ENCODE measurements at places on chromosomes 6 and 20.

- no peak for DNase-seq
Observed at GRCh38 chr6:2035046-2035445, 210.4 kb downstream of the GMDS start.

DNA sequence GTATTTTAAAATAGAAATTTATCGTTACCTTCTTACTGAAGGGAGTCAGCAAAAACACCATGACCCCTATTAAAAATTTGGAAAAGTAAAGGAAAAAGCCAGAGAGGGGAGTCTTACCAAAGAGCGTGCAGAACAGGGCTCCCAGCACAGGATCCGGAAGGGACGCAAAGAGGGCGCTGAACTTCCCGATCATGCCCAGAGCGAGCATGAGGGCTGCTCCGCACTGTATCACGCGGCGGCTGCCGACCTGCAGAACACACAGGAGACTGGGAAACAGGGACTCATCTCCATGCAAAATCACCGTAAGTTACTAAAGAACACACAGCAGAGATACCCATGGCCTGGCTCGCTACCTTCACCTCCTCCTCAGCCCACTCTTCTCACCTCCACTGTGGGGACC, 138.6 kb downstream of the SLC23A2 start:
- no peak for DNase-seq

DNA sequence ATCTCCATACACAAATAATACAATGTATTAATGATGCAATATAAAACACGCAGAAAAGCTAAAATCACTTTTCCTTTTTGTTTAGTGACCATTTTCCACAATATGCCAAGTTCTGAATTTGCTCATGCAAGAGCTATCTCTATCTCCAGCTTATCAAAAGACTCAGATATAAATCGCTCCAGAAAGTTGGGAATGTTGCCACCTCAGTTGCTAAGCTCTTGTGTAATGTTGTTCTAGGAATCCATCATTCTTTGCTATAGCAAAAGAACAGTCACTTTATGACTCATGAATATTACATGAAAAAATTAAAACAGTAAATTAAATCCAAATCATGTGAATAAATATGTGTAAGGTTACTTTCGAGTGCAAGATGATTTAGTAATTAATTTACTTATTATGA, 8.7 kb downstream of the PLAGL1 start:
- DNase-seq = no peak

GRCh38 chr6:25389471-25389870, 110.3 kb downstream of the CARMIL1 start:
- no peak for DNase-seq

DNA sequence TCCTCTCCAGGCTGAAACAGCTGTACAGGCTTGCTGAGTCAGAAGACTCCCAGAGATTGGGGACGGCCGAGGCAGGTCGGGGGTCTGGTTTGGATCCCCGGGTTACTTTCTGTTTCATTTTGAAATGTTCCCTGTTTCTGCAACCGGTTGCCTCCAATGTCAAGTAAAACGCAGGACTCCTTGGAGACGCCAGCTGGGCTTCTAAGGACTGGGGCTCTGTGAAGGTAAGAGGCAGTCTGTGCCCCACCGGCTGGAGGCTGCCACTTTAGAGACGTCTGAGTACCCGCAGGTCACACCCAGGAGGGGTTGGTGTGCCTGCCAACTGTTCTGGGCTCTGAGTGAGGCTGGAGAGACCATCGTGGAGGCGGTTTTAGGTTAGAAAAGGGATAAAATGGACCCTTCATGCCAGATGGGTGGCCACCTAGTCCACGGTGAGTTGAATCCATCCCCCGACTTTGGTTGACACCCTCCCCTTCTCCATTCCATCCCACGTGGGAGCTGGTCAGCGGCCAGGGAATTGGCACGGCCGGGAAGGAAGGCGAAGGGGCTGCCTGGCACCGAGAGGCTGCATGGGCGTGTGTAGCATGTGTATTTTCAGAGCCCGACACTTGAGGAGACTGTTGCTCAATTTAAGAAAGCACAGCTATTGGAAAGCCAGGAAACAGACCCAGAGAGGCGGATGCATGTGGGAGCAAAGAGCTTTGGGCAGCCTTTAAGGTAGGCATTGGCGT, 240.9 kb downstream of the PHACTR1 start:
- no peak for DNase-seq

GRCh38 chr6:77930952-77931351, 278.1 kb downstream of the MEI4 start:
- DNase-seq = no peak

DNA sequence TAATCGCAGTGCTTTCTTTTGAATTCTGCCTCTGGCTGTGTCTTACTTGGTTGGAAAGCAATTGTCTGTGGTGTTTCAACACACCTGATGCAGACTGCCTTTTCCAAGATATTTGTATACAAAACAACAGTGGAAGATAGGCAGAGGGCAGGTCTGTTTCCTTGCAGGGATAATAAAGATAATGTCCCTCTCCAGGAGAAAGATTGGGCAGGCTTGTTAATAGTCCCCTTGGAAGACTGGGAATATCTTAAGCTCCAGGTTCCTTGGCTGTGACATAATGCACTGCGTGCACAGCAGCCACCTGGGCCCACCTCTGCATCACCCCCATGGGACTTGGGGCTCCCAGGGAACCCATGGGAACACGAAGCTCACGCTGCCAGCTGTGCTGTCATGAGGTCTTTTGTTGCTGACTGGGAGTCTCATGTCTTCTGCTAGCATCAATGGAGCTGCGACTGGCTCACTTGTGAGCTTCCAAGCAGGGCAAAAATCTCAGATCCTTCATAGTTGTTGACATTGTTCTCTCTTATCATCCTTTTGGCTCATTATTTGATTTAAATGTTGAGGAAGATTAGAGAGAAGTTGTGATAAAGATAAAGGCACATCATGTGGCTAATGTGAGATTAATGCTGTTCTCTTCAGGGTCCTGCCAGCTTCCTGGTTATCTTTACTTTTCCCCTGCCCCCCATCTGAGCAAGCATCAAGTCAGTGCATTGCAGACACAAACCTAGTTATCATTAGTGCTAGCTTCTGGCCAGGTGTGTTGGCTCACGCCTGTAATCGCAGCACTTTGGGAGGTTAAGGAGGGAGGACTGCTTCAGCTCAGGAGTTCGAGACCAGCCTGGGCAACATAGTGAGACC, 107.1 kb upstream of the ASF1A start:
- DNase-seq = no peak

DNA sequence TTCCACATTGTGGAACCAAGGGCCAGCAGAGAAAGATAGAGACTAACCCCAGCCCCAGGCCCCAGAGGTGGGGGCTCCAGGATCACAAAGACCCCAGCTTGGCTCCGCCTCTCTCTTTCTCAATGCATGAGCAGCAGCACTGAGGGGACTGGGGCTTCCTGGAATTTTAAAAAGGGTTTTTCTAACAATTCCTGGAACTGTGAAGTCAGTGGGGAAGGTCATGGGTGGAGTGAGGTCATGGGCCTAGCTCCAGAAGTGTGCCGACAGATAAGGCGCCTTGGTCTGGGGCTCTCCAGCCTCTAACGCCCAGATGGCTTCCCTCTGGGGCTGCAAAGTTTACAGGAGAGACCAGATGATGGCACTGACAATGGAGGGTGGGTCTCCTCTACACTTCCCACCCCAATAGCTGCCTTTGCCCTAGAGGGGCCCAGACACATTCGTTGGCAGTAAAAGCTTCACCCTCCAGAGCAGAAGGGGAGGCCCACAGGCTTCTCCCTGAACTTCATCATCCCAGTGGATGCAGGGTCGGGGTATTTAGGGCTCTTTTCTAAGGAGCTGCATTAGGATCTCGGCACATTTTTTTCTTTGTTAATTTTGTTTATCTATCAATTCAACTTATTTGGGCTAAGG, 46.9 kb upstream of the CD93 start:
- DNase-seq = no peak

- DNase-seq = no peak
Observed at GRCh38 chr6:163324688-163325389, 89.7 kb upstream of the QKI start.

DNA sequence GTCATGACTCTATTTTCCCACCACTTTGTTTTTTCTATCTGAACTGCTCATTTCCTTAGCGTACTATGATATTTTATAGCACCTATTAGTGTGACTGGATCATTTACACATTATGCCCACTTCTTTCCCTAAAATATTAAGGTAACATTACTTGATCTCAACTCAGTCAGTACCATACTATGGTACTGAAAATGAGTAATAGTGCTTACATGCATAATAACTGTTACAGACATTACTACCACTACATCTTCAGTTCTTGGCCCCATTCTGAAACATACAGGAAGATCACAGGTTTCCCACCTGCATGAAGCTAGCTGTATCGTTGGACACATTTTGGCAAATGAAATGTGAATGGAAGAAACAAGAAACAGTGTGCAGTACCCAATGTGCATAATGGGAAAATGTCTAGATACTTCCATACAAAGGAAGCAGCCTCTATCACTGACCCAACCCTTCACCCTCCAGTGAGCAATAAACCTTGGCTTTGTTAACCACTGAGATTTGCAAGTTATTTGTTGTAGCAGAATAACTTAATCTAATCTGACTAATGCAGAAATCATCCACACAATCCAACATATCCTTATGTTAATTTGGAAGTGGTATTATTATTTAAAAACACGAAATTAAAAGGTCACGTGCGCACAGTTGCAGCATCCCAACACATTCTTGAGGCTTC, 108.6 kb upstream of the DOK5 start:
- no peak for DNase-seq

DNA sequence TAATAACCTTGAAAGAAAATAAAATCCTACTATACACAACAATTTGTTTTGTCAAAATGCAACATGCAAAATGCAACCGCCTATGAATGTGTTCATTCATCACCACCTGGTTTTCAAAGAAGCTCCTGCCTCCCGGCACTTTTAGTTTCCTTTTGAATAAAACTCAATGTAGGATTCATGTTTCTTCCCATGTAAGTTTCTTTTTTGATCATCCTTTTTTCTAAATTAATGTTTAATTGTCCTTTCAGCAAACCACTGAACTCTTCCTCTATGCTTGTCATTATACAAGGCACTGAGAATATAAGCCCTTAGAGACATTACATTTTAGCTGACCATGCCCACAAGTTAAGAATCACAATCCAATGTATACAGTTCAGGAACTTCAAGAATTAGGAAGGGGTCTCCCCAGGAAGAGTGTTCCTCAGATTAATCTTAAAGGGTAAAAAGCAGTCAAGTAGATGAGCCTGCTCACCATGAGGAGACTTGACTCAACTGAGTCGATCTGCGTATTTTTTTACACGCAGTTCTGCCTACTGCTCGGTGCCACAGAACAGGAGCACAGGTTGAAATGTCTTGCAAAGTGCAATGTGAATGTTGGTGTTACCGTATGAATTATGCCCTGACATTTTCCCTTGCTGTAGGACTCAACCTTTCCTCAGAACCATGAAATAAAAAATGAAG, 7.2 kb upstream of the THEMIS start:
- DNase-seq = no peak

- DNase-seq = no peak
Observed at GRCh38 chr6:139800837-139801236, 426.4 kb upstream of the CITED2 start.

DNA sequence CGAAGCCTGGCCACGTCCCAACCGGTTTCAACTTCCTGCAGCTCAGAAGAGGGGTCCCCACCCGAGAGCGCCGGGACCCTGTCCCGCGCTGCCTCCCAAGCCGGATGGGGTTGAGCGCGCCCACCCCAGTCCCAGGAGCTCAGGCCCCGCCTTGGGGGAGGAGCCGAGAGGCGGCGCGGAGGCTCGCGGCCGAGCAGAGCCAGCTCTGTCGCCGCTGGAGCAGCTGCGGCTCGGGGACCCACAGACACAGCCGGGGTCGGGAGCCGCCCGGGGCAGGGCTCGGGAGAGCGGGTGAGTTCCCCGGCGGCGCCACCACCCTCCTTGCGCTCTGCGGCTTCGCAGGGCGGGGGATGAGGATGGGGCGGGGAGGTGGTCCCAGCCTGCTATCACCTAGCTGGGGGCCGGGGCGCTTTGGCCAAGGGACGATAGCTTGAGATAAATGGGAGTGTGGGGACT, at the start of gene PPP1R16B:
Gene PPP1R16B, plus strand, starts transcription at position 196 of the 456 bp plus-strand sequence. CDS start 30,229 bp downstream, outside the sequence.
- peak; percentile 58 for DNase-seq

- peak; percentile 86 for DNase-seq
Observed at GRCh38 chr20:2840138-2840966, at the start of the genes PCED1A and VPS16. Gene PCED1A, minus strand, starts transcription at chr20:2840655. Its CDS starts 743 bp downstream, at chr20:2839912. Gene VPS16, plus strand, starts transcription at chr20:2840745. Its CDS starts 30 bp downstream, at chr20:2840775.

- no peak for DNase-seq
Observed at GRCh38 chr6:115976321-115976870, 84.3 kb downstream of the FRK start.

GRCh38 chr6:138510093-138510492, 10.8 kb upstream of the NHSL1 start:
- DNase-seq = no peak

DNA sequence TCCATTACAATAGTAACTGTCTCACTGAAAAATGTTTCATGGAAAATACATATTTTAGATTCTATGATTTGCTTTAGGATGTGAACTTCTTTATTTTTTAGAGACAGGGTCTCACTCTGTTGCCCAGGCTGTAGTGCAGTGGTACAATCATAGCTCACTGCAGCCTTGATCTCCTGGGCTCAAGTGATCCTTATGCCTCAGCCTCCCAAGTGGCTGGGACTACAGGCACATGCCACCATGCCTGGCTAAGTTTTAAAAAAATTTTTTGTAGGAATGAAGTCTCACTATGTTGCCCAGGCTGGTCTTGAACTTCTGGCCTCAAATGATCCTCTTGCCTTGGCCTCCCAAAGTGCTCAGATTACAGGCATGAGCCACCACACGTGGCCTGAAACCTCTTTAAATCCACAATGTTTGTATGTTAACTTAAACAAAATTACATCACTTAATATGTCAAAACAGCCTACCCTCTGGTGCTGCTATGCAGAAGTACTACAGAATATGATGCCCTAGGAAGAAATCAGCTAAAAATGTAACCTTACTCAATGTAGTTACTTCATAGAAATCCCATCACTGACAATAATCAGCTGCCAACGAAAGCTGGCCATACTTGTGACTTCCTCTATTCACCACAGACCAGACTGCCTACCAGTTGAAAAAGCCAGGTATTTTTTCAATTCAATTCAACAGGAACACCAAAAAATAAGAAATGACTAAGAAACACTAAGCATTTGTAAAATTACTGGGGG, 17.6 kb downstream of the EEF1A1 start:
- no peak for DNase-seq

DNA sequence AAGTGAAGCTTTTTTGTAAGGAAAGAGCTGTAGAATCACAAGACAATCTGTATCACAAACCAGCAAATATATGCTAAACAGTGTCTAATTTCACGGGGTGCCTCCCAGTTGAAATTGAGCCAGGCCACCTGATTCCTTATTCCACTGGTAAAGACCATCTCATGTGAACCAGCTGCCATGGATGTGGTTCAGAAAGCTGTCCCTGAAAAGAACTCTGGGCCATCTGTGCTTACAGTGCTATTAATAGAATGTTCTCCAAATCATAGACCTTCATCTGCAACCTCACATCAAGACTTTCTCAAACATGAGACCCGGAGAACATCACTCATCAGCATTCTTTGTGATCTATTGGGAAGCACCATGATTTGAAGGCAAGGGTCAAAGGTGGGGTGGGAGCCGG, 89.7 kb downstream of the FBXO5 start:
- DNase-seq = no peak
